ENCODE measurements at places on chromosomes 1 and 21.

DNA sequence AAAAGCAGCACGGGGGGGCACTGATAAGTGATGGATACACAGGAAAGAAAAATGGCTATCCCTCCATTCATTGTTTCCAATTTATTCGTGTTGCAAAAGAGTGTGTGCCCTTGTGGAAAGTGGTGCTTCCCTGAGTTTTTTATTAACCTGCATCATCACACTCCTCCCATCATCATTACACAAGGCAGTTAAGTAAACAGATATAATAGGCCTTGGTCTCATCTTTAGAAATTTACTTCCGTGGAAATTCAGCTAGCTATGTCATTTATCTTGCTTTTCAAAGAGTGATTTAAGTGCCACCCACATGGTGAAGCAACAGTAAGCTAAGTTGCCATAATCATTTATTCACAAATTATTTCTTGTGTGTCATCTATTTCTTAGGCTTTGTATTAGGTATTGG is 473.3 kb downstream of the NEGR1 start:
- no peak for DNase-seq

- no peak for DNase-seq
Observed at GRCh38 chr1:222382171-222382570, 165.7 kb downstream of the HHIPL2 start.

GRCh38 chr1:29685387-29685786 is 449.1 kb downstream of the PTPRU start:
- DNase-seq, result no peak

GRCh38 chr1:181423301-181423918 is 59.9 kb upstream of the CACNA1E start:
- peak; percentile 21 for DNase-seq

GRCh38 chr1:87213135-87213515 is 115.6 kb upstream of the LMO4 start:
- DNase-seq, result no peak

DNA sequence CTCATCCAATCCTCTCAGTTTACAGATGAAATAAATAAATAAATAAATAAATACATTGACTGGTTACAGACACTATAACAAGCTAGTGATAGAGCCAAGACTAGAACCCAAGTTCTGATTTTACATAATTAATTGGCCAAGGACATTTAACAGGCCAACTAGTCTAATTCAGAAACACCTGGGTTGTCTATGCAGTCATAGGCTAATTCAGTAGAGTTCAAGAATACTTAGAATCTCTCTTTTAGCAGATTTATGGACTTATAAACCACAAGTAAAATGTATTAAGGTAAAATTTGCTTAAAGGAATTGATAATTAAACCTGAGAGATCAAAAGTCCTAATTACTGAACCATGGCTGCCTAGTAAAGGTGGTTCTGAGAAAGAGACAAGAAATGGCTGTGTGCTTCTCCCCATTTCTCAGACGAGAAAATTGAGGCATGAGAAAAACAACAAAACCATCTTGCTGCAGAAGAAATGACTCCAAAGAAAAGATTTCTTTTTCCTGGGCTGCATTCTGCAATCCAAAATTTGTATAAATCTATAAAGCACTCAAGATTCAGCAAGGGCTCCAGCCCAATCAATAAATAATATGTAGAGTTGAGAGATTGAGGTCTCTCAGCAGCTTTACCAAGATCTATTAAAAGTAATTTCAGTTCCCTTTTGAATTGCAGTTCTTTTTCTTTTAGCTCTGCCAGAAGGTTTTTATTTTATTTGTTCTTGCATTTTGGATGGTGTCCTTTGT is 98.3 kb downstream of the DUSP10 start:
- DNase-seq, result no peak

- DNase-seq, result peak; percentile 22
Observed at GRCh38 chr1:3858231-3858981, 1.1 kb downstream of the DFFB start.

DNA sequence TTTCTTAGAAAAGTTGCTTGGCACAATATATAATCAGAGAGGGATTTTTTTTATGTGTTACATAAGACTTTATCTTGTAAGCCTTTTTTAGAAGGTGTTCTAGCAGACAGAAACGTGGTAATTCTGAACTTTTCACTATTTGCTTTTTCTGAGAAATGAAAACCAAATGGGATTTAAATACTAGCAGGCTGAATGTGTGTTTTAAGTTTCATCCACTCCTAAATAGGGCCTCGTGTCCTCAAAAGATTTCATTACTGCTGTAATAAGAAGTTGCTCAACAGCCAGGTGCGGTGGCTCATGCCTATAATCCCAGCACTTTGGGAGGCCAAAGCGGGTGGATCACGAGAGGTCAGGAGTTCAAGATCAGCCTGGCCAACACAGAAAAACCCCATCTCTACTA is 44.7 kb upstream of the FMO2 start:
- DNase-seq, result no peak

GRCh38 chr1:159895286-159895685 is 4.7 kb downstream of the CFAP45 start:
- DNase-seq, result no peak

- DNase-seq, result no peak
Observed at GRCh38 chr1:169906938-169907337, 13.2 kb upstream of the SCYL3 start.

DNA sequence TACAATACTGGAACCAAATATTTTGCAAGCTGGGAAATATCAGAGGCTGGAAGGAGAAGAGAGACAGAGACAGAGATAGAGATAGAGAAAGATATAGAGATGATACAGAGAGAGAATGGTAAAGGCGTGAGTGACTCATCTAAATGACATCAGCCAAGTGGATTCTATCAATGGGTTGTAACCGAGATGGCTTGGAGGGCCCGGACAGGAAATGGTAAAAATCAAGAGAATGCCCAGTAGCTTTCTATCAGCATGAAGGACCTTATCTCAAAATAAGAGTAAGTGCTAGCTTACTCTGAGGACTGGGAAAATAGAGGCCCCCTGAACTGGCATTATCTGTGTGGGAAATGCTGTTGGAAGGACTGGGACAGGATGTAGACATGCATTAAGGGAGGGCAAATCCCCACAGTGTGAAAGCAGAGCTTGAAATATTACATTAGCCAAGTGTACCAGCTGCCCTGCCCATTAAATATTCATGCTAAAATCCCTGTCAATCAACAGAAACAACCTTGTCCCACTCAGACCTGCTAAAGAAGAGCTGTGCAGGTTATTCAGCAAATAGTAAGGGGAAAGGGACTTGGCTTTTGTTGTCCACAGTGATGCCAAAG is 76.6 kb upstream of the ZNF644 start:
- DNase-seq, result no peak

Data from transverse colon (tissue), 4 donors.